ENCODE measurements at places on chromosomes 16 and 17.

DNA sequence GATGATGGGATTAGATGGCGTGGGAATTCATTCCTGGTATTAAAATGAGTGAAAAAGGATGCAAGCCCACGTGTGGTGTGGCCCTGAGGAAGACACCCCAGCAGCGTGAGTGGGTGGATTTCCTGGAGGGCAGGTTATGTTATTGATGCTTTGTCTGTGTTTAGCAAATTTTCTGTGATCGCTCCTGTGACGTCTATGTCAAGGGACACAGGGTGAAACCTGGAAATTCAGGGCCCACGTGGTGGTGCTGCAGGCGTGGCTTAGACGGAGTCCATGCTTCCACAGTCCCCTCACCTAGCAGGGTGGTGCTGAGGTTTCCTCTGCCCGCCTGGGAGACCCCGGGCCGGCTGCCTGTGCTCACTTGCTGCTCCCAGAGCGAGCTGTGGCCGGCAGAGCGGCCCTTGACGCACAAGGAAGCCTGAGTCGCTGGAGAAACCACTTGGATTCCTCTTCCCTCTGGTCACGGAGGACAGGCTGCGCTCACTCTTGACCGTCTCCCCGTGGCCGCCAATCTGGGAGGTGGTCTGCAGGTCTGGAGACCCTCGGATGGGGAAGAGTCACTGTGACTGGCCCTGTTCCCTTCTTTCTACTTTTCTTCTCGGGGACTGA lies 23.4 kb downstream of the BAIAP2 start:
- DNase-seq, result no peak

DNA sequence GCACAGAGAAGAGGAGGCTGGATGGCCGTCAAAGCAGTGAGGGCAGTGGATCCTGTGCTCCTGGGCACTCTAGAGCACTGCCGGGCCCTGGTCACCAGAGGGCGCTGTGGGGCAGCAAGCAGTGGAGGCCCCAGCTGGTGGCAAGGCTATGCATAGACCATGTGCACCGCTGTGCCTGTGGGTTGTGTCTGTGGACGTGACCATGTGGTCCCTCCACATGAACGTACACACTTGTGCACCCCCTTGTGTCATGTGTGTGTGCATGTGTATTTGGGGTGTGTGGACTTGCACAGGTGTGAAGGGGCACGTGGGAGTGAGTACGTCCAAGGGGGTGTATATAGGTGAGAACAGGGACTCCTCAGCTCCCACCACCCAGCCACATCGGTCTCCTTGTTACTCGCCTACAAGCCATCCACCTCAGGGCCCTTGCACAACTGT lies 4.4 kb upstream of the MAP2K3 start:
- peak; percentile 93 for DNase-seq

GRCh38 chr16:79593074-79593531 lies 7.4 kb downstream of the MAF start:
- no peak for DNase-seq

GRCh38 chr16:85699628-85700027 lies 10.9 kb upstream of the GINS2 start:
- DNase-seq, result no peak

DNA sequence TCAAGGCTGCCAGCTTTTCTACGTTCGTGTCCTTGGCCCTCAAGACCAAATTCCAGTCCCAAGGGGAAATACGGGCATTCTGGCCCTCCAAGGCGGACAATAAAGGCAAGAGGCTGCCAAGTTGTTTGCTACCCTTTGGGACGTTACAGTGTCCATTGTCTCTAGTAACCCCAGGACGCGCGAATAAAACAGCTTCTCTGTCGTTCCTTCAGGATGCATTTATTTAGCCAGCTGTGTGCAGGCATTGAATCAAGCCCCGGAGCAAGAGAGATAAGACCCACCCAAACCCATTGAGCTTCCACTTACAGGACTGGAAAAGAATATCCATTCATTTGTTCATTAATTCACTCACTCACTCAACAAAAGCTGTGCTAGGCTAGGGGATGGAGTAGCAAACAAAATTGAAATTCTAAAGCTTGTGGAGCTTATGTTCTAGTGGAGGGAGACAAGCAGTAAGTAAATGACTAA lies 656 bp downstream of the MRPL58 start:
- no peak for DNase-seq

DNA sequence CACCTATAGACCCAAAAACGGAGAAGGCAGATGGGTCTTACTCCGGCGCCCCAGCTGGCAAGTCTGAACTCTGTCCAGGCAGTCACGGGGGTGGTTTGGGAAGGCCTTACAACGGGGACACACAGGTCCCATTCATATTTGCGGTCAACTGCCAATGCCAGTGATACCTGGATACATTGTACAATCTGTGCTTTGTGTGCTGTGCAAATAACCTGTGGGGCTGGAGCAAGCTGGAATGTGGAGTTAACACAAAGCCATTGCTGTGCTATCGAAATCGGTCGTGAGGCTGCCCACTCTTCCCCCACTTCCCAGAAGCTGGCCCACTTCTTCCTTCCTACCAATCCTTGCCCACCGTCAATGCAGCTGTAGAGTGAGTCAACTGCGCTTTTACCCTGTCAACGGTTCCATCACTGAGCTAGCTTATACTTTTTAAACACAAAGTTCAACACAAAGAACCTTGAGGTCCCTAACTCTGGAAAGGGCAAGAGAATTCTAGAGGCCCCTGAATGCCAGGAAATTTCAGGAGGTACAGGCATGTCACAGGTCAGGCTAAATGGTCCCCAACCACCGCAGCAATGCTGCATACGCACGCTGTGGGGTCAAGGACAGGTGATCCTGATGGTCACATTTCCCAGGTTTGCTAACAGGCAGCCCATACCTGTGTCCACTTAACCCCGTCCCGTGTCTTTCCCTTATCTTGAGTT lies 122.8 kb downstream of the ZFHX3 start:
- DNase-seq, result no peak

GRCh38 chr17:76674600-76674999 lies 31.0 kb upstream of the ST6GALNAC1 start:
- DNase-seq, result no peak

GRCh38 chr17:73770115-73770848 lies 126.0 kb upstream of the SDK2 start:
- DNase-seq, result peak; percentile 58

- no peak for DNase-seq
Observed at GRCh38 chr16:13178318-13178717, 276.9 kb downstream of the SHISA9 start.

DNA sequence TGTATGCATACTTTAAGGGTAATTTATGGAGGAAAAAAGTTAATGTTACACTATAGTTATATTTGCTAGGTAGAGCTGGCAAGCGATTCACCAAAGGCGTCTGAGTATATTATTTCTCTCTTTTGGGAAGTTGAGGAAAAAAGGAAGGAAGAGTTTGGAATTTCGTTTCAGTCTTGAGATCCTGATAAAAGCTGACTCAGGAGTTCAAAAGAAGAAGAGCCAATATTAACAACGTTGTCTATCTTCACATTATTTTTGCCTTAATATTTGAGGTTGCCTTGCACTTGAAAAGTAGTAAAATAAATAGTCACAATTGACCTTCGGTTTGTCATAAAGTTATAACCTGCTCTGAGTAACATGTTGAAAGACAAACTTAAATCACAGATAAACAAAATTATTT lies 888.6 kb downstream of the KCNJ2 start:
- no peak for DNase-seq

DNA sequence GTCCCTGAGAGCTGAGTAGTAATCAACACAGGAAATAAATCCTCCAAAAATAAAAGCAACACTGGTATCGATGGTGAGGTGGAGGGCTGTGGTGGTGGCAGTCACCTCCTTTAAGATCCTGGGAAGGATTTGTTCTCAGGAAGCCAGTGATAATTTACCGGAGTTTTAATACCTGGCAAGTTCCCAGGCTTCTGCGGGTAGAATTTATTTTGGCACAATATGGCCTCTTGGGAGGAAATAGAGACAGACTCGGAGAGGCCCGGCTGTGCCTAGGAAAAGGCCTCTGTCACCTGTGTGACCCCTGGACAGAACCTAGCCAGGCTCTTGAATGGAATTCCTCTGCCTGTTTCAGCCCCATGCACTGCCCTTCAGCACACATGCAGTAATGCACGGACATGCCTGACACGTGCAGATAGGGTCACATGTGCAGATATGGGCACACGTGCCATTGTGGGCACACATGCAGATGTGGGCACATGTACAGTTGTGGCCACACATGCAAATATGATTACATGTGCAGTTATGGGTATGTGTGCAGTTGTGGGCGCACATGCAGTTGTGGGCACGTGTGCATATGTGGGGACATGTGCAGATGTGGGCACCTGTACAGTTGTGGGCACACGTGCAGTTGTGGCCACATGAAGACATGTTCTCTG lies 33.5 kb downstream of the MGAT5B start:
- no peak for DNase-seq

GRCh38 chr17:69524854-69525253 lies 110.4 kb downstream of the MAP2K6 start:
- DNase-seq, result no peak

DNA sequence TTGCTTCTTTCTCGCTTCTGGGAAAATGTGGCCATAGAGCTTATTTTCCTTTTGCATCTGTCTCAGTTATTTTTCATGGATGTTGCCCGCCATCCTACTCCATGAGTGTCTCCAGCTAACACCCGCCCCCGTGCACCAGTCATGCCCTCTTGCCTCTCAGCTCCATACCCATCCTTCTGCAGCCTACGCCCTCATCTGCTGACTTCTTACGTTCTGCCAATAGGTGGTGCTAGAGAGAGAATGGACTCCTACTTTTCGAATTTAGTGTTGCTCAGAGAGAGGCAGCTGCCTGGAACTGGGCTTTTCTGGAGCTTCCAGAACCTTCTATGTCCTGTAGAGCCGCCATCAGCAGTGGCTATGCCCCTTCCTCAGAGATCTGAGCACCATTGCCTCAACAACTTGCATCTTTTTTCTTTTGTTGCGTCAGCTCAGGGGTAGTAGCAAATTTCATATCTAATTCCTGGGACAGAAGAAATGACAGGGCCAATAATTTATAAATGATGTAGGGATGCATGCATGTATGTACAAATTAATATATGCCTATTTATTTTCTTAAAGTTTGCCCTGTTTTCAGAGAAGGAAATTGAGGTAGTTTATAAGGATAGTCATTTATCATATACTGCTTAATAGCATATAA lies 119.7 kb upstream of the MYOCD start:
- DNase-seq, result no peak

GRCh38 chr17:79826204-79826680 lies 13.0 kb downstream of the CBX4 start:
- DNase-seq, result peak; percentile 64

DNA sequence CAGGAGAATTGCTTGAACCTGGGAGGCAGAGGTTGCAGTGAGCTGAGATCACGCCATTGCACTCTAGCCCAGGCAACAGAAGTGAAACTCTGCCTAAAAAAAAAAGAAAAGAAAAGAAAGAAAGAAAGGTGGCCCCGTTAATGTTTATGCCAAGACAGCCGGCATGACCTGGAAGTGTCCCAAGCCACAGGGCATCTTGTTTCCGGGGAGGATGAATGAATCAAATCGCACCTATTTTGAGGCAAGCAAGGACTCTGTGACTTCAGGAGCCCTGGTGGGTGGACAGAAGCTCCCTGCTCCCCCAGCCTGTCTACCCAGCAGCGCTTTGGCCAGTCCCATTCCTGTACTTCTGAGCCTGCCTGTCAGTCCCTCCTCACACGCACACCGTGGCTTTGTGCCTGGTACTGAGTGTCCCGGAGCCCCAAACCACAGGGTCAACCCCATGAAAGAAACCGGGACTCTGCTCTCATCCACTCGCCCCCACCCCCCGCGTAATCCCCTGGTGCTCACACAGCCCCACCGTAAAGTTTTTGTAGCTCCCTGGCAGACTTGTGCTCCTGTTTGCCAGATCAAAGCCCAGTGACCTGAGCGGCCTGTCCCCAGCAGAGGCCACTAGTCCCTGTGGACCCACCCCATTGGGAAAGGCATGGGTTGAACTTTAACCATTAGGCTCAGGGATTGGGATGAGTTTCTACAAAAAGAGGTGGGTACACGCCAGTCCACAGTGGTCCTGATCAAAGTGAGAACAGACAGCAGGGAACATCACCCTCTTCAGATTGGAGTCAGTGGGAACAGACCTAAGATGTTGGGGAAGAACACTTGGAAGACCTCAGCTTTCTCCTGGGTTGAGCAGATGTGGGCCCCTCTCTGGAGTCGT lies 19.3 kb downstream of the CD2BP2 start:
- no peak for DNase-seq

GRCh38 chr17:77916703-77917481 lies 41.6 kb upstream of the TNRC6C start:
- peak; percentile 69 for DNase-seq

DNA sequence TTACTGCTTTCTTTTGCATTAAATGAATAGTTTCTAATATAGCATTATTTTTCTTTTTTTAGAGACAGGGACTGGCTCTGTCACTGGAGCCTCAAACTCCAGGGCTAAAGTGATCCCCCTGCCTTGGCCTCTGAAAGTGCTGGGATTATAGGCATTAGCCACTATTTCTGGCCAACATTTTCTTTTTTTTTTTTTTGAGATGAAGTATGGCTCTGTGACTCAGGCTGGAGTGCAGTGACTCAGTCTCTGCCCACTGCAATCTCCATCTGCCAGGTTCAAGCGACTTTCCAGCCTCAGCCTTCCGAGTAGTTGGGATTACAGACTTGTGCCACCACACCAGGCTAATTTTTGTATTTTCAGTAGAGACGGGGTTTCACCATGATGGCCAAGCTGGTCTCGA lies 2.0 kb upstream of the DUXB start:
- no peak for DNase-seq

- DNase-seq, result no peak
Observed at GRCh38 chr17:41522301-41523224, 3.9 kb upstream of the KRT15 start.

DNA sequence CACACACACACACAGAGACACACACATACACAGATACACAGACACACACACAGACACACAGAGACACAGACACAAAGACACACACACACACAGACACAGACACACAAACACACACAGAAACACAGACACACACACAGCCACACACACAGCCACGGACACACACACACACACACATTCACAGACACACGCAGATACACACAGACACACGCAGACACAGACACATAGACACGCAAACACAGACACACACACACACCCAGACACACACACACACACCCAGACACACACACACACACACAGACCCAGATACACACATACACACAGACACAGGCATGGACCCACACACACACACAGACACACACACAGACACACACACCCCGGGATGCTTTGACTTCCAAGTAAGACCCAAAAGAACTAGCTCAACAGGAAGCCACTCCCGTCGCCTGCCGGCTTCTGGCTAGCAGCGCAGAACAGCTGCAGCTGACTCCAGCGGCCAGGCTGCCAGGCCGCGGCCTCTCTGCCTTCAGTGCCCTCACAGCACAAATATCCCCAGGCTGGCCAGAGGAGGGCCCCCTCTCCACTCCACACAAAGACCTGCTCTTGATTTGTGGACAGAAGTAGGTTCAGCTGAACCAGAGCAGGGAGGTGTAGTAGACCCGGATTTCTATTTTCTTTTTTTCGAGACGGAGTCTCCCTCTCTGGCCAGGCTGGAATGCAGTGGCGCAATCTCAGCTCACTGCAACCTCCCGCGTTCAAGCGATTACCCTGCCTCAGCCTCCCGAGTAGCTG lies 6.0 kb upstream of the CHRNE start:
- peak; percentile 92 for DNase-seq

Data from lower lobe of right lung (tissue), 2 donors.